Testis (tissue), 5 donors: ENCODE measurements at places on chromosomes 6 and 20. TPM values are rescaled to one million over a fixed set of nuclear protein-coding genes. Genes with fewer than 3 reads are reported as not detected.

Gene LCA5
- 17.7 TPM for total RNA-seq

GRCh38 chr6:967701-968100 is 274.8 kb upstream of the EXOC2 start:
- no peak for DNase-seq
- no peak overlapping the region for H3K4me3 ChIP-seq
- H3K27ac ChIP-seq: no peak overlapping the region
- no peaks in the 10 kb centered on the region for H3K4me1 ChIP-seq
- H3K27me3 ChIP-seq: no peaks in the 10 kb centered on the region
- H3K36me3 ChIP-seq: no peaks in the 10 kb centered on the region

DNA sequence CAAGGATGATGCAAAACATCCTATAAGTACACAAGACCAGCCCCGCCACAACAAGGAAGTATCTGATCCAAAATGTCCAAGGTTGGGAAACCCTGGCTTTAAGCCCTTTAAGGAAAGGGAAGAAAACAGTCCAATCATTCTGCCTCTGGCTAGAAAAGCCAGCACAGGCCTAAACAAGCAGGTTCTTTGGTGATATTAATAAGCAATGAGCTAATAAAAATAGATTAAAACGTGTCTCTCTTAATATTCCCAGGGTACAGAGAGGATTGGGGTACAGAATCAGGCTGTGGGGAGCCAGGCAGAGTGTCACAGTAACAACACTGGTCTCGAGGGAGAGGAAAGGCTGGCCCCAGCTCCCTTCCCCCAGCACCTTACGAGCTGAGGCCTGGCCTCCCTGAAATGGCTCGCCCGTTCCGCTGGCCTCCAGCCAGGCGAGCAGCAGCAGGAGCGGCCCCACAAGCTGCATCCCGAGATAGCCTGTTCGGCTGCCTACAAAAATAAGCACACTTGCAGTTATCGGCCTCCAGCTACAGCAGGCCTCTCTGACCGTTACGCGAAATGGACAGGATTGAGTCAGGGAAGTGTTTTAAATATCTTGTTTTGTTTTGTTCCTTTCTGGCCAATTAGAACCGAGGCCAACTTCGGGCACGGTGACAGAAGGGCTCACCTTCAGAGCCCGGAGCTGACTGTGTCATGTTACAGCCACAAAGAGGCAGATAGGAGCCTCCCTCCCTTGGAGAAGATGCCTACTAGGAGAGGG is 4.0 kb upstream of the ZMYND8 start:
- DNase-seq: peak; percentile 88
- peaks cover 66% of the 10 kb centered on the region for H3K4me1 ChIP-seq
- no peaks in the 10 kb centered on the region for H3K36me3 ChIP-seq
- no peaks in the 10 kb centered on the region for H3K27me3 ChIP-seq

DNA sequence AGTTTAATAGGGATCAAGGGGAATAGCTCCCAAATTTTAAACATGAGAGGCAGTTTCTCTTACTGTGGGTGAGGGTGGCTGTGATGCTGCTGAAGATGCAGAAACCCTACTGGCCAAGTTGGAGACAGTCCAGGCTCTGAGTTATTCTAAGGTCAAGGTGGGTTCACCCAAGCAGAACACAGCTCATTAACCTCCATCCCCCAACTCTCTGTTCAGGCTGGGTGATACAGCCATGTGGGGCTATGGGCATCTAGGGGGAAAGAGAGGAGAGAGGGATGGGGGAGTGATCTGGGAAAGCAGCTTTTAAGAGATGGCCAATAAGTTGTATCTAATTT is 18.9 kb upstream of the TRAM2 start:
- no peak for DNase-seq
- peak overlapping the region; percentile 79 for H3K27ac ChIP-seq
- H3K27me3 ChIP-seq: no peaks in the 10 kb centered on the region
- H3K4me1 ChIP-seq: peaks cover 23% of the 10 kb centered on the region
- H3K36me3 ChIP-seq: no peaks in the 10 kb centered on the region
- H3K4me3 ChIP-seq: no peak overlapping the region

Gene FAM83D
- 13.7 TPM for total RNA-seq
